CD4-positive, alpha-beta memory T cell (primary cell): ENCODE measurements at places on chromosomes 11 and 22. TPM values are rescaled to one million over a fixed set of nuclear protein-coding genes. Genes with fewer than 3 reads are reported as not detected.

The XKR3 gene
- total RNA-seq: not detected

The GAL3ST1 gene
- 2.8 TPM for total RNA-seq

The PLAAT2 gene
- not detected for total RNA-seq

The ASCC2 gene
- 82.3 TPM for total RNA-seq

The OR2AT4 gene
- total RNA-seq: not detected

DNA sequence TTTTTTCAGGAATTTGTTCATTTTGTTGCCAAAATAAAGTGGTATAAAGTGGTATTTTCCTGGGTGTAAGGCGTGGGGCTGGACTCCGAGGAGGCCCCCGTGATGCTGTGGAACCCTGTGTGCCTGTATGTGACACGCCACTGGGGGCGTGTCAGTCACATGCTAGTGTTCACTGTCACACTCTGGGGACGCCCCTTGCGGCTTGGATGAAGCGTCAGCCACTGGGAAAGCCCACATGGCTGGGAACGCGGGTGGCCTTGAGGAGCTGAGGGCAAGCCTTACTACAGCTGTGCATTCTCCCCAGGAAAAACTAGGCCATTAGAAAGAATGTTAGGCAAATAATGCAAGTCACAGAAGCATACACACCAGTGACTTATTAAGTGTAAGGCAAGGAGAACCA, 77.0 kb upstream of the SLC25A18 start:
- H3K4me1 ChIP-seq: no peaks in the 10 kb centered on the region
- no peaks in the 10 kb centered on the region for H3K27me3 ChIP-seq
- H3K4me3 ChIP-seq: no peak overlapping the region
- no peak for DNase-seq

DNA sequence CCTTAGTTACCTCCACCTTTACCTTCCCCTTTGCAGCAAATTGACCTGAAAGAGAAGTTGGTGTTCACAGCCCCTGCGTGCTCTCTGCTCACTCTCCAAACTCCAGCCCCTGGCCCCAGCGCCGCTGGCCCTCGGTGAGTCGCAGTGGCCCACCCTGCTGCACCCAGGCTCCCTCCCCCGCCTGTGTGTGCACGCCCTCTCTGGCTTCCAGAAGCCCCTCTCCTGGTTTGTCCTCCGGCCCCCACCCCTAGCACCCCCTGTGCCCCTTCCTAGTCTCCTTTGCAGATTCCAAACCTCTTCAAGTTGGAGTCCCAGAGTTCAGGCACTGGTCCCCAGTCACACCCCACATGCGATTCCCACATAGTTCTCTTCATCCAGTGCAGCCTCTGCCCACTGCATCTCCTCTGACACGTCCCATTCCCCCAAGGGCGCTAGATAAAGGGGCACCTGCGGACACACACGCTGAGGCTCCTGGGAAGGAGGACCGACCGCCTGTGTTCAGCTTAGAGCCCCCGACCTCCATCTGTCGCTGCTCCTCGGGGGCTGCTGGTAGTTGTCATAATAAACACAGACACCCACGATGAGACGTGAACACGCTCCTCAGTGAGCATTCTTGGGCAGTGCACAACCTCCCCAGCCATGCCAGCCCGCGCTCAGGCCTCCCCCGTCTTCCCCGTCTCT, 1.5 kb upstream of the PHRF1 start:
- no peak for DNase-seq
- H3K27me3 ChIP-seq: no peaks in the 10 kb centered on the region
- no peaks in the 10 kb centered on the region for H3K36me3 ChIP-seq
- H3K4me3 ChIP-seq: peak overlapping the region; percentile 52
- peaks cover 52% of the 10 kb centered on the region for H3K4me1 ChIP-seq
